Astrocyte of the spinal cord (primary cell): ENCODE measurements at places on chromosomes 11 and 22.

DNA sequence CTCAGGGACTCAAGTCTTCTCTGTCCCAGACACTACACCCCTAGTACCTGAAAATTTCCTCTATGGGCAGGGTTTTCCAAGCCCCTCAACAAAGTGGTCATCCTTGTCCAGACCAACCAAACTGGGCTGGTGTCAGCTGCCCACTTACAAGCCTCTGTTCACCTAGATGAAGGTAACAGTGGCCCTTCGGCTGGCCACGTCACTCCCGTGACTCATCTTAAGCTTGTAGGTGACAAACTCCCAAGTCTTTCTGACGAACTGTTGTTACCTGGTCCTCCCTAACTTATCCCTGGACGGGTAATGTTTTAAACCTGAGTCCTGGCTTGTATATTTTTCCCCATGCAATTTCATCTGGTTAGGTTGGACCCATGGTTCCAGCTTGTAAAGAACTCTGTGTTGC, 4.7 kb downstream of the CXCR5 start:
- DNase-seq: no peak

GRCh38 chr11:126748100-126748791, 252.3 kb downstream of the KIRREL3 start:
- DNase-seq: peak; percentile 8

DNA sequence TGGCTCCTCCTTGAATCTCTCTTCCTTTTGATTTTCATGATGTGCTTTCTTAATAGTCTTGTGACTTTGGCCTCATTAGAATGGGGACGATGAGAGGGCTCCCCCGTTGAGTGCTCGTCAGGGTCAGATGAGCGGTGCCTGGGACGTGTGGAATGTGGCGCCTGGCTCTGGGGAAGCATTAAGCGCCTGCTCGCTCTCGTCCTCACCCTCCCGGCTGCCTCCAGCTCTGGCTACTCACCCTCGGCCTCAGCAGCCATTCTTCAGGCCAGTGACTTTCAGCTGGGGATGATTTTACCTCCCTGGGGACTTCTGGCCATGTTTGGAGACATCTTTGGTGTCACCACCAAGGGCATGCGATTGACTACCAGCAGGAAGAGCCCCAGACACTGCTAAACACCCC, 69.7 kb downstream of the RPS6KA4 start:
- no peak for DNase-seq

DNA sequence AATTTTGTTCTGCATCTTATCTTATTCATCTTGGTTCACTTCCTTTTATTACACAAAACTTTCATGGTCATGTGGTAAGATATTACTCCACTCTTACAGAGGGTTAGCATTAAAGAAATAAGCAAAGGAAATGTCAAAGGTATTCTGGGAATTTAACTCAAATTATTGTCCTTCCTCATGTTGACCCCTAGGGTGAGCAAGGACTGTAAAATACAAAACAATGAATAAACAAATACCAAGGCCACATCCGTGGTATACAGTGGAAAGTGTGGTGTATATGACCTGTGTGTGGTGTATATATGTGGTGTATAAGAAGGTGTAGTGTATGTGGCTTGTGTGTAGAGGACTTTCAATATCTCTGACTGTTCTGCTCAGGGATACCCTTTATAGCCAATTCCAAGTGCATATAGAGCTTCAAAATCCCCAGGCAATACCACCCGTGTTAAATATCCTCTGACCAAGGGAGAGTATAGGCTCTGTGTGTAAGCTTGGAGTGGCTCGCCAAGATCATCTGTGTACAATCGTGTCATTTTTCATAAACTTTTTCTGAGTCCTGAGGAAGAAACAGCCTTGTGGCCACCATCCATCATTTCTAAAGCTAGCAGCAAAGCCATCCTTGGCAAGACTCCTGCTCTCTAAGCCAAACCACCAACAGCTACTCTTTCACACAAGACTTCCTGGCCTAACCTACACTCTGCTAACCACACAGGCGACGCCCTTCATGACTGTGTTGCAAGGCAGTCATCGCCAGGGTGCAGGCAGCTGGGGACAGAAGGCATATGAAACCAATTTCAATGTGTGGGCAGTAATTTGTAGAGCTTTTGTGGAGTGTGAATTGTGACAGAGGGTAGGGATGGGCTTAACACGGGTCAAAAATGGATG, 548.0 kb downstream of the ETS1 start:
- DNase-seq: peak; percentile 90

DNA sequence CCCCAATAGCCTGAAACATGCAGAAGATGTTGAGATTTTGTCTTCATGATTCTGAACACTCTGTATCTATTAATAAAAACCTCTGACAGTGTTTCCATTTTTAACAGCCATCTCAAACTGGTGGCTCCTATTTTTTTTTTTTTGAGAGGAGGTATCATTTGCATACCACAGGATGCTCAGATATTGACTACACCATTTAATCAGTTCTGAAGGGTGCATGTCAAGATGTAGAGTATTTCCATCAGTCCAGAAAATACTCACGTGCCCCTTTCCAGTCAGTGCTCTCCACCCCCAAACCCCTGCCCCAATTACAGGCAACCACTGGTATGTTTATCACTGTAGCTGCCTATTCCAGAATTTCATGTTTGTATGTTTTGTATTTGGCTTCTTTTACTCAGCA, 85.3 kb upstream of the SORL1-AS1 start:
- no peak for DNase-seq

- peak; percentile 87 for DNase-seq
Measured at GRCh38 chr11:61972672-61973475, 5.4 kb upstream of the FTH1 start.

GRCh38 chr22:49704345-49705215, 123.1 kb downstream of the BRD1 start:
- DNase-seq: no peak

DNA sequence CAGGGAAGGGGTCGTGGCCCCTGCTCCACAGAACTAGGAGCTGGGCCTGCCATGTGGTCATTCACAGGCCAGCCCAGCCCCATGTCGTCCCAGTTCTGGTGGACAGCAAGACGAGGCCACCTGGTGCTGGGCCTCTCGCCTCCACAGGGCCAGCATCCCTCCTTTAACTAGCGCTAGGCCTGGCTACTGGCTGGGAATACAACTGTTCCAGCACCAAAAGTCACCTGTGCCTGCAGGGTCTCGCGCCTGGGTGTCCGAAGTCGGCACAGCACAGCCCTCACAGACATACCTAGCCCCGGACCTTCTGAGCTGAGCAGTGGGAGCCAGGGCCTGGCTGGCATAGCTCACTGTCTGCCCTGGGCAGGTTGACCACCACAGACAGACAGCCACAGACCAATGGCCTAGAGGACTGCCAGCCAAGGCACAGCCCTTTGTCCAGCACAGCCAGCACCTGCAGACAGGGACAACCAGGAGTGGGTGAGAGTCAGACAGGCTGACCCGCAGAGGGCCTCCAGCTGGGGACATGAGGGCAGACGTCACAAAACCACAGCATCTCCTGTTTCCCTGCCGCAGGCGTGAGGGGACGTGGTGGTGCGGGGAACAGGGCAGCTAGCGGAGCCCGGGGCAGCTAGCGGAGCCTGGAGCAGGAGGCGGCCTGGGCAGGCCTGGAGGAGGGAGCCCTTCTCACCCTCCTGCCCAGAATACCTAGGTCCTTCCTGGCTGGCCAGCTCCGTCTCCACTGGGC, 27.2 kb upstream of the TH start:
- DNase-seq: no peak

DNA sequence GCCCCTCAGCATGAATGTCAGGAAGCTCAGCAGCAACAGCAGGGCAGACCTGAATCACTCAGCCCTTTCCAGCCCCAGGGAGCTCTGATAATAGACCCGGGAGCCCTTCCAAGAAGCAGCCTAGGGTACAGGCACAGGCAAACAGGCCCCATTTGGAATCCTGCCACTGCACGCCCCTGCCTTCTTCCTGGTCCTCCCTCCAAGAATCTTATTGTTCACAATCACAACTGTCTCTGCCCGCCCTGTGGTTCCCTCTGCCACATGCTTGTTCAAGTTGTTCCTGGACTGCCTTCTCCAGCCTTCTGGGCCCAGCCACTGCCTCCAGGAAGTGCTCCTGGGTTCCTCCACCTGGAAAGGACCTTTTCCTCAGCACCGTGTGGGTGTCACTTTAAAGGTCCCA, 54.6 kb downstream of the LRRC32 start:
- DNase-seq: peak; percentile 40

DNA sequence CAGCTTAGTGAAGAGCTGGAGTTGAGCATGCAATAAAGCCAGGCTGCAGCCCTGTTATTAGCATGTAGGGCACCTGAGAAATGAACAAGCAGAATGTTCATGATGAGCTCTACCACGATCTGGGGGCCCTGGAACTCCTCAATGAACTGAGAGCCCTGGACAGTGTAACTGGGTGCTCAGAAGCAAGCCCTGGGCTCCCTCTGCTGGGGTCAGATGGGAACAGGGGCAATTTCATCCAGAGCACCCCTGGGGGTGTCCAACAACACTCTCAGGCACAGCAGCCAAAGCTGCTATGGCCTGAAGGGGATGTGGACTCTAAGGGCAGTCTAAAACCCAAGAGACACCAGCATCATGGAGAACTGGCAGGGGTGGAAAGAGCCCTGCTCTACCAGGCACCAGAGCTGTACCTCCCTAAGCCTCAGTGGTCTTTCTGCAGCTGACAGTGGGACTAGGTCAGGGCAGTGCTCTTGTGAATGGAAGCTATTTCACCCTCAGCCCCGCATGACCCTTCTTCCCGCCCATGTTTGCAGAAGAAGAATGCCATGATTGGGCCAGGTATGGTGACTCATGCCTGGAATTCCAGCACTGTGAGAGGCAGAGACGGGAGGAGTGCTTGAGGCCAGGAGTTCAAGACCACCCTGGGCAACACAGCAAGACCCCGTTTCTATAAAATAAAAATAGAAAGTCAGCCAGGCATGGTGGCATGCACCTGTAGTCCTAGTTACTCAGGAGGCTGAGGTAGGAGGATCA, 28.9 kb downstream of the THOC5 start:
- no peak for DNase-seq

- peak; percentile 79 for DNase-seq
Measured at GRCh38 chr22:23431337-23432072, 148.6 kb downstream of the IGLL1 start.

DNA sequence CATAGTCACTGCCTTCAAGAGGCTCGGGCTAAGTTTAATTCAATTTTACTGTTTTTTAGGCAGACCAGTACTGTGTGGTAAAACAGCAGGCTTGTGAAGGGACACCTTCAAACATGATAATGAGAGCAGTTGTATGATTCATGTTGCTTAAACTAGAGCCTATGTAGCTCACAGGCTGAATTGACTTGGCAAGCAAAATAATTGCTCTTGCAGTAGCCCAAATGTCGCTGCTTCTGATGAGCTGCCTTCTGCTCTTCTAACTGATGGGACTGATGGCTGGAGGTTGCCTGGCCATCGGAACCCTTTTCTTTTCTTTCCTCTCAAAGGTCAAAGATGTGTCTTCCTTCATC, 137.6 kb downstream of the MAML2 start:
- no peak for DNase-seq

- no peak for DNase-seq
Measured at GRCh38 chr11:61906522-61906909, 10.8 kb downstream of the RAB3IL1 start.

DNA sequence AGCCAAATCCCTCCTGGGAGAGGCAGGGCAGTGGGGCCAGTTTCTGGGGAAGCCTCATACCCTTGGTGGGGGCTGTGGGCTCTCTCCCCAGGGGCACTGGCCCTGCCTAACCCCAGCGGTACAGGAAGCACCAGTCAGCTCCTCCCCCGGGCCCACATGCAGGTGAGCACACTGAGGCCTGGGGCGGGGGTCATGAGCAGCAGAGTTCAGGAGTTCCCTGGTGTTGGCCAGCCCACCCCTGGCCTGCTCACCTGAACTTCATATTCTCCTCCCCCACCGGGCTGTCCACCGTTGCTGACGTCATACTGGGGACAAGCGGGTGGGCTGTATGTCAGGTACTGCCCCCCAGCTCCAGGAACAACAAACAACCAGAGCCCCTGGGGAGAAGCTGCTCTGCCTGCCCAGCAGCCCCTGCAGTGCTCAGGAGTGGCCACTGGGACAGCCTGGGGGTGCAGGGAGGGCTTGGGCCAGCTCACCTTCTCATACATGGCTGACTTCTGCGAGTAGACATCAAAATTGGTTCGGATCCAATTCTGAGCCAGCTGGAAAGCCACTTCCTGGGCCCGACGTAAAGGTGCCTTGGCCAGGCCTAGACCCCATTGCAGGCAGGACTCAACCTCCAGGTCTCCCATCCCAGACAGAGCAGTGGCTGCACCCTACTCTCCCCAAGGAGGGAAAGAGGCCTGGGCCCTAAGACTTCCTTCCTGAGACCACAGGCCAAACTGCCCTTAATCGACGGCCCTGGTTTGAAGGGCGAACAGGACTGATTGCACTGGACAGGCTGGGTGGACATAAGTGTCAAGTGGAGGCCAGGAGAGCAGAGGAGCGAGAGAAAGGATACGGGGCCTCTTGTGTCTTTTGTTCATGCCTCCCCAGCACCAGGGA, 20.8 kb downstream of the TREH start:
- peak; percentile 25 for DNase-seq

GRCh38 chr11:125320347-125321076, 156.0 kb downstream of the PKNOX2 start:
- DNase-seq: no peak

- DNase-seq: no peak
Measured at GRCh38 chr22:44461614-44462013, 36.4 kb downstream of the RTL6 start.

- DNase-seq: peak; percentile 90
Measured at GRCh38 chr11:102139081-102139498, 28.8 kb downstream of the YAP1 start.

- no peak for DNase-seq
Measured at GRCh38 chr11:116614306-116615210, 158.2 kb downstream of the BUD13 start.

- peak; percentile 53 for DNase-seq
Measured at GRCh38 chr11:57116654-57117053, 65.1 kb upstream of the LRRC55 start.

DNA sequence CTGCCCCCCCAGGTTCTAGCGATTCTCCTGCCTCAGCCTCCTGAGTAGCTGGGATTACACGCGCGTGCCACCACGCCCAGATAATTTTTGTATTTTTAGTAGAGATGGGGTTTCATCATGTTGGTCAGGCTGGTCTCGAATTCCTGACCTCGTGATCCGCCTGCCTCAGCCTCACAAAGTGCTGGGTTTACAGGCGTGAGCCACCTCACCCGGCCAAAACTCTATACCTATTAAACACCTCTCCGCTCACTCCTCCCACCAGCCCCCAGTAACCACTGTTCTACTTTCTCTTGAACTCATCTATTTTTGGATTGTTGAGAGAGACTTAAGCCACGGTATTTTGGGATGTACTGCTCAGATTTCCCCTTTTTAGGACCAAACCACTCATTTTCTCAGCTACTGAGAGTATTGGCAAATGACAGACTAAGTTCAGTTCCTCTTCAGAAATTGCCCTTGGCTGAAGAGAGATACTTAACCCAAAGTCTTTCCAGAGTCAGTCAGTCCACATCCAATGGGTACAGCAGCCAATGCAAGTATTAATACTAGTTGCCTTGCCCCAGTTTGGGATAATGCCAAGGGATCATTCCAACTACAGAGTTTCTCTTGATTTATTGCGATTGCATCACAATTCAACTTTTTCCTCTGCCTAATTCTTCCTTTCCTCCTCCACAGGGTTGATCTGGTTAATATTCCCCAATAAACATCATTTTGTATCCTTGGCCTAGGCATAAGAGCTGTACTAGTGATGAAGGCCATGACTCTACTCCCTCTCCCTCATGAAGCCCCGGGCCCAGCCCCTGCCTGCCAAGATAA, 36.8 kb upstream of the CSTF3 start:
- no peak for DNase-seq

- DNase-seq: no peak
Measured at GRCh38 chr11:1513326-1514296, 27.0 kb upstream of the MOB2 start.

- DNase-seq: no peak
Measured at GRCh38 chr11:123354371-123354975, 75.6 kb upstream of the GRAMD1B start.

- peak; percentile 20 for DNase-seq
Measured at GRCh38 chr11:13061294-13061990, 52.3 kb downstream of the RASSF10 start.
